ENCODE measurements at places on chromosomes 6 and 20. TPM values are rescaled to one million over a fixed set of nuclear protein-coding genes. Genes with fewer than 3 reads are reported as not detected.
A peak's percentile ranks its signal among the peaks of the same experiment; 100 is the strongest.

GRCh38 chr20:35133735-35134134 is 13.4 kb downstream of the EDEM2 start:
- DNase-seq = no peak

- DNase-seq = no peak
Observed at GRCh38 chr6:140729521-140729920, 1355.1 kb upstream of the CITED2 start.

The RFX6 gene
- not detected for total RNA-seq

The DNAH8 gene
- total RNA-seq = under 0.01 TPM

- DNase-seq = no peak
Observed at GRCh38 chr6:94955156-94955555, 622.2 kb upstream of the MANEA start.

GRCh38 chr6:139402876-139403386 is 28.5 kb upstream of the CITED2 start:
- DNase-seq = peak; percentile 93

- DNase-seq = no peak
Observed at GRCh38 chr6:13358511-13358910, 30.2 kb upstream of the TBC1D7 start.

- no peak for DNase-seq
Observed at GRCh38 chr6:166842607-166843006, 113.7 kb downstream of the RNASET2 start.

DNA sequence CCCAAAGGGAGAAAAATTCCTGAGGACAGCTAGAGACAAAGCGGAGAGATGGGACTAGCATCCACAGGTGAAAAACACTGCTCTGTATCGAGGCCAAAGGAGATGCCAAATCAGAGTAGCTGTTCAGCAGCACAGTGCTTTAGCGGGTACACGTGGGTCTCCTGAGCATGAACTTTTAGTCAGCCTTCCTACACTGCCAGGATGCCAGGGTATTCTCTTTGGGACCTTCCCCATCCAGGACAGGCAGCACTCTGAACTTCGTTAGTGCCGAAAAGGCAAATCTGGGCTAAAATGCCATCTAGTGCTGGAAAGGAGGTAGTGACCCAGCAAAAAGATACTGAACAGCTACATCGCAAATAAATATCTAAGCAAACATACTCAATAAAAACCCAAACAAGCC is 64.9 kb downstream of the C6orf58 start:
- DNase-seq = peak; percentile 36

Measured in IMR-90 (cell line).